CD4-positive, alpha-beta T cell treated with Interleukin-6 at 100 ng/mL for 8 hours (primary cell): ENCODE measurements at places on chromosomes 2 and 18.

DNA sequence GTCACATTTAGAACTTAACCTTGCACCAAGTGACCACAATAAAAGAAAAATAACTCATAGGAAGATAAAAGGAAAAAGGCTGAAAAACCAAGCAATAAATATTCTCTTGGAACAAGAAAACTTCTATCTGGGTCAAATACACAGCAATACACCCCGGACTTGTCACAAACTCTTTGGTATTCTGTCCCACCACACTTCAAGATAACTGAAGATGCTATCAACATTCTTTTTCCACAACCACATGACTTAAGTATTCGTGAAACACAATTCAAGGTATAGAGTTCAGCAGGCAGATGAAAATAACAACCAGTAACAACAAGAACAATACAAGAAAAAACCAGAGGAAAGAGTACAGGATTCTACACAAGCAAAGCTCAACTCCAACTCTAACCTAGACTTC, 18.0 kb downstream of the MBD2 start:
- DNase-seq: no peak

DNA sequence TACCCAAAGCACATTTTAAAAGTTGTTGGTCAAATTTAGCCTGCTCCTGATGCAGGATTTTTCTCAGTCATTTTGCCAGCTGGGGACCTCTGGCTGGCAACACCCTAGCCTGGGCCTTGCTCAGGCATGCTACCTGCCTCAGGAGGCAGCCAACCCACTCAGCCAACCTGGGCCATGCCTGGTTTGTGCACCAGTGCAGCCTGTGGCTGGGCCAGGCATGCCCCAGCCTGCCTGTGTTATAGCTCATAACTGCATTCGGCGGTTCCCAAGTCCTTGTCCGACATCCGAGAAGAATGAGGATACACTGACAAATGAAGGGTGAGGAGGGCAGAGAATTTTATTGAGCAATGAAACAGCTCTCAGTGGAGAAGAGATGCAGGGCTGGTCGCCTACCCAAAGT, 608.0 kb downstream of the SUCLG1 start:
- DNase-seq: no peak

DNA sequence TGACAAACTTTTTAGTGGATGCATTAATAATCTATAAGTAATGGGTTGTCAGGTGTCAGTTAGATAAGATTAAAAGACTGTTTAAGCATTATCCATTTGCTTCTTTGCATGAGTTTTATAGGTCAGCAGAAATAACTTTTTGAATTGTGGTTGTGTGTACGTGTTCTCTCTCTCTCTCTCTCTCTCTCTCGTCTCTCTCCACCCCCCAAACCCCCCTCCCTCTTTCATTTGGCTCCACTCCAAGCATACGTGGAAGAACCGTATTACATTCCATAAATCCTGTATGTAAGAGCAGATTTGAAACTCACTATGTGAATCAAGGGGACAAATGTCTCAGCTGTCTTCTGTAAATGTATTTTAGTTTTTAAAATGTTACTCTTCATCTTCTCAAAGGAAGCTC, 120.2 kb downstream of the MEIS1 start:
- DNase-seq: no peak

DNA sequence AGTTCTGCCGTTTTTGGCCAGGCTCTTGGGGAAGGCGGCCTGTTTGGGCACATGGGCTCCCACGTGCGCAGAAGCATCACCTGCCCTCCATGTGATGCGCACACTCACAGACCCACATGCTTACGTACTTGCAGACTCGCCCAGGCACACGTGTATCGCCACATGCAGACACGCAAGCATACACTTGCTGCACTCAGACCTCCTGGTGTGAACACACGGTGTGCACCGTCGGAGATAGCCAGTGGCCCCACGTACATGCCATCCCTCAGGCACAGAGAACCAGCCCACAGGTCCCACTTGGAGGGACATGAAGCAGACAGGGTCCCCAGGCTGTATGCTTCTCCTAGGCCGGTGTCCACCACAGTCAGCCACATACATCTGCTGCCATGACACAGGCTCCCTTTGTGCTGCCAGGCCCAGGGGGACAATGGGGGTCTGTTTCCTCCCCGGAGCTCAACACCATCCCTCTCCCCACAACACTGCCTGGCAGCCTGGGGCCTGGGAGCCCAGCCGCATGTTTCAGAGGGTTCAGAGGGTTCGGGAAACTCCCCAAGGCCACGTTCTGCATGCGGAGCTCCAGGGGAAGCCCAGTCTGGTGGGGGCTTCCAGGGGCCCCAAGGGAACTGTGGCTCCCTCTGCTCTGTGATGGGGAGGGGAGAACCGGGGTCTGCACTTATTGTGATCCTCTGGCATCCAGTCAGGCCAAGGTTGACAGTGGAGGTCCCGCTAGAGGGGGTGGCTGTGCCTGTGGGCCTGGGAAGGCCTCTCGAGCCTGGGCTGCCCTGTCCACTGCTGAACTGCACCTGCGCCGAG, 208.1 kb upstream of the HAAO start:
- no peak for DNase-seq

- DNase-seq: no peak
Measured at GRCh38 chr2:176789751-176790150, 422.8 kb upstream of the HNRNPA3 start.

GRCh38 chr2:172894689-172895387, 159.2 kb downstream of the RAPGEF4 start:
- DNase-seq: no peak

GRCh38 chr2:160650196-160651118, 156.8 kb upstream of the RBMS1 start:
- DNase-seq: no peak

GRCh38 chr2:12402440-12403139, 314.1 kb upstream of the TRIB2 start:
- no peak for DNase-seq

GRCh38 chr2:183035954-183036669, 2.1 kb downstream of the NCKAP1 start:
- no peak for DNase-seq

- no peak for DNase-seq
Measured at GRCh38 chr18:22983175-22983574, 50.0 kb downstream of the RBBP8 start.
